ENCODE measurements at places on chromosomes 5 and 9. TPM values are rescaled to one million over a fixed set of nuclear protein-coding genes. Genes with fewer than 3 reads are reported as not detected.

- H3K27me3 ChIP-seq, result peaks cover 7% of the 10 kb centered on the region
- DNase-seq, result peak; percentile 19
- H3K4me1 ChIP-seq, result no peaks in the 10 kb centered on the region
- no peak overlapping the region for H3K4me3 ChIP-seq
- no peak overlapping the region for H3K27ac ChIP-seq
These were observed 44.7 kb upstream of the TMEM215 start for GRCh38 chr9:32738501-32739172.

GRCh38 chr5:133921069-133921468, 47.4 kb downstream of the C5orf15 start:
- H3K4me1 ChIP-seq, result peaks cover 22% of the 10 kb centered on the region
- DNase-seq, result no peak
- peaks cover 4% of the 10 kb centered on the region for H3K27me3 ChIP-seq
- no peak overlapping the region for H3K27ac ChIP-seq

DNA sequence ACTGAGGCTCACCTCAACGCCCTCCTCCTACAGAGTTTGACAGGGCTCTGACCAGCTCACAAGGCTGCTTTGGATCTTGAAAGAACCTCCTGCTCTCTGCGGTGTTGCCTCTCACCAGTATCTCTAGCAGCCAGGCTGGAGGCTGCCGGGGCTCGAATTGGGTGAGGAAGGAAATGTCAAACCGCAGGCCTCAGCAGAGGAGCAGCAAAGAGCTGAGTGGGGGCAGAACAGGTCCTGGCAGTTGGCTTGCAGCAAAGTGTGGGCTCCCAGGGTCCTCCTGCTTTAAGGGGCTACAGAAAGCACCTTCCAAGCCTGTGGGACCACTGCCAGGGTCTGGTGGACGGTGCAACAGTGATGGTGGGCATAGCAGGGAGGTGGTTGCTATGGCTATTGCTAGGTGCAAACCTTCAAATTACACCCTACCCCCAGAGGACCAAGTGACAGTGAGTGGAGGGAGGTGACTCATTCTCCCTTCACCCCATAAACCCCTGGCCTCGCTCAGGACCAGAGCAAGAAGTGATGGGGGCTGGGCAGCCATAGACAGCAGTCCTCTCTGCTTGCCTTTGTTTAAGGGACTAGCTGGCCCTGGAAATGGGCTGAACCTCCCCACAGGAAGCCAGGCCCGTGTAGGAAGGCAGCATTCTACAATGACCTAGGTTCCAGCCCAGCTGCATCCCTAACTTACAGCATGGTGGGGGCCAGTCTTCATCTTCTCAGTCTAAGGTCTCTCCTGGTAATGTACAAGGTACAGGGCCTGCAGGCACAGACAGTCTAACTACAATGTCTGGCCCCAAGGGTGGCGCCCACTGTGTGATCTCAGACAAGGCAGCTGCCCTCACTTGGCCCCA, 18.7 kb downstream of the LCP2 start:
- H3K27me3 ChIP-seq, result no peaks in the 10 kb centered on the region
- H3K4me3 ChIP-seq, result peak overlapping the region; percentile 48
- DNase-seq, result peak; percentile 93
- peaks cover 70% of the 10 kb centered on the region for H3K36me3 ChIP-seq
- peak overlapping the region; percentile 90 for H3K27ac ChIP-seq

- no peak overlapping the region for H3K27ac ChIP-seq
- H3K4me1 ChIP-seq, result no peaks in the 10 kb centered on the region
- H3K36me3 ChIP-seq, result peaks cover 2% of the 10 kb centered on the region
- no peak overlapping the region for H3K4me3 ChIP-seq
- DNase-seq, result no peak
- no peaks in the 10 kb centered on the region for H3K27me3 ChIP-seq
These were observed 67.8 kb downstream of the TMEM167A start for GRCh38 chr5:83009408-83009807.

UBE2QL1 gene
- not detected for total RNA-seq

ESM1 gene
- not detected for total RNA-seq

XPA gene
- total RNA-seq, result 8.7 TPM
